ENCODE measurements at places on chromosomes 2 and 18.
A peak's percentile ranks its signal among the peaks of the same experiment; 100 is the strongest.

GRCh38 chr2:42998721-42999120, 206.3 kb upstream of the HAAO start:
- DNase-seq: no peak

- peak; percentile 79 for DNase-seq
Observed at GRCh38 chr2:191758518-191759507, 80.9 kb downstream of the NABP1 start.

- DNase-seq: no peak
Observed at GRCh38 chr18:24010673-24011072, 3.9 kb upstream of the TTC39C start.

GRCh38 chr2:14910654-14911053, 278.1 kb downstream of the LRATD1 start:
- no peak for DNase-seq

DNA sequence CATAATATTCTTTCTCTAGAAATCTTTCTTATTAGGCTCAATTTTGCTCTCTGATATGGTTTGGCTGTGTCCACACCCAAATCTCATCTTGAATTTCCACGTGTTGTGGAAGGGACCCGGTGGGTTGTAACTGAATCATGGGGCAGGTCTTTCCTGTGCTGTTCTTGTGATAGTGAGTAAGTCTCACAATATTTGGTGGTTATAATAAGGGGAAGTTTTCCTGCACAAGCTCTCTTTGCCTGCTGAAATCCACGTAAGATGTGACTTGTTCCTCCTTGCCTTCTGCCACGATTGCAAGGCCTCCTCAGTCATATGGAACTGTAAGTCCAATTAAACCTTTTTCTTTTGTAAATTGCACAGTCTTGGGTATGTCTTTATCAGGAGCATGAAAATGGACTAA, 73.8 kb downstream of the CAVIN2 start:
- no peak for DNase-seq

DNA sequence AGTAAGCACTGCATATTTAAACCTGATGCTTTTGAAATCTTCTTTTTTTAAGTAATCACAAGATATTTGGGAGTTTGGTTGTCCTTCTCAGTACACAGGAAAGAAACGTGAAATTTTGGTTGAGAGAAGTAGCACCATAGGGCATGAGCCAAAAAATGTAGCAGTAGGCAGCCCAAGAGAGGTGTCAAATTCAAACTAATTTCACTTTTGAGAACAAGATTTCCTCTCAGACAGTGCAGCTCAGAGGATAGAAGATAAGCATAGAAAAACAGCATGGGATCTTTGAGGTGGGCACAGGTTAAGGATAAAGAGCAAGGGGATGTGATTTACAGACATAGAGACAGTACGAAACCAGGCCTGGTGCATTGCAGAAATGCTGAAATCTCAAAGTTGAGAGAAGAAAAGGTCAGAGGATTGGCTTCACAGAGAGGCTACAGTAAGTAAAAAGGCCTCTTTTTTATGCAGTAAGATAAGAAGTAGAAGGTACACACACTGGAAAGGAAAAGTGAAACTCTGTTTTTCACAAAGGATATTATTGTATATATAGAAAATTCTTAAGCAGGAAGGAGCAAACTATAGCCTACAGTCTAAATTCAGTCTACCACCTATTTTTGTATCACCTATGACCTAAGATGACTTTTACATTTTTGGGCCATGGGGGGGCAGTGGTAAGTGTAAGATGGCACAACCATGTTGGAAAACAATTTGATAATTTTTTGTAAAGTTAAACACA, 89.8 kb downstream of the PKP4 start:
- no peak for DNase-seq

GRCh38 chr2:18422432-18423165, 137.9 kb downstream of the RDH14 start:
- no peak for DNase-seq

- DNase-seq: no peak
Observed at GRCh38 chr18:3384664-3385563, 65.1 kb upstream of the TGIF1 start.

DNA sequence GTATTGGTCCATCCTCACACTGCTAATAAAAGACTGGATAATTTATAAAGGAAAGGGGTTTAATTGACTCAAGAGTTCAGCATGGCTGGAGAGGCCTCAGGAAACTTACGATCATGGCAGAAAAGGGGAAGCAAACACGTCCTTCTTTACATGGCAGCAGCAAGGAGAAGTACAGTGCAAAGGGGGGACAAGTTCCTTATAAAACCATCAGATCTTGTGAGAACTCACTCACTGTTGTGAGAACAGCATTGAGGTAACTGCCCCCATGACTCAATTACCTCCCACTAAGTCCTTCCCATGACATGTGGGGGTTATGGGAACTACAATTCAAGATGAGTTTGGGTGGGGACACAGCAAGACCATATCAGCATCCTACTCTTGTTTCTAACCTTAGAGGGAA, 37.0 kb downstream of the SP100 start:
- no peak for DNase-seq

- DNase-seq: peak; percentile 85
Observed at GRCh38 chr2:176997074-176997791, 215.4 kb upstream of the HNRNPA3 start.

GRCh38 chr2:68216454-68217310, 35.6 kb downstream of the PPP3R1 start:
- no peak for DNase-seq

GRCh38 chr2:223537651-223538601, 64.2 kb downstream of the SCG2 start:
- peak; percentile 56 for DNase-seq

DNA sequence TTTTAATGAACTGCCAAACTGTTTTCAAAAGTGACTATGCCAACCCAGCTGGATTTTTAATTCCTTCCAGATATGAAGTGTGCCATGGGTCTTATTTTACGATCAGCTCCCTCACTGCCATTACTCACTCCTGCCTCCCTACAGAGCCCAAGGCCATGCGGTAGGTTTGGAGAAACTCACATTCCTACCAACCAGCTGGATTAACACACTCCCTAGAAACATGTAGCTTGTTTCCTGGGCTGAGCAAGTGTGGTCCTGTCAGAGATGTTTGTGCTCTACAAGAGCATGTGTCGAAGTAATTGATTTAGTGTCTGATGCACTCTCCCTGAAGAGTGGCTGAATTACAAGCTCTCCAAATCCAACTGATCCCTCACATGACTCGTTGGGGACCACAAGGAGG, 82.5 kb downstream of the SPP2 start:
- peak; percentile 94 for DNase-seq

DNA sequence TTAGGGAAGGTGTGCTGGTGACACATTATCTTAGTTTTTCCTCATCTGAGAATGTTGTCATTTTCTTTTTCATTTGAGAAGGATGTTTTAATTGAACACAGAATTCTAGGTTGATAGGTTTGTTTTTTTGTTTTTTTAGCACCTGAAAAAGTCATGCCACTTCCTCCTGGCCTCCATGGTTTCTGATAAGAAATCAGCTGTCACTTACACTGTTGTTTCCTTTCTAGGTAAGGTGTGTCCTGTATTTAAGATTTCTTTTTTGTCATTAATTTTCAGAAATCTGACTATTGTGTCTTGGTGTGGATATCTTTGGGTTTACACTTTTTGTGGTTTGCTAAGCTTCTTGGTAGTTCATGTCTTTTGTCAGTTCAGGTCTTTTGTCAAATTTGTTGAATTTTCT, 99.3 kb downstream of the ROCK1 start:
- DNase-seq: no peak

DNA sequence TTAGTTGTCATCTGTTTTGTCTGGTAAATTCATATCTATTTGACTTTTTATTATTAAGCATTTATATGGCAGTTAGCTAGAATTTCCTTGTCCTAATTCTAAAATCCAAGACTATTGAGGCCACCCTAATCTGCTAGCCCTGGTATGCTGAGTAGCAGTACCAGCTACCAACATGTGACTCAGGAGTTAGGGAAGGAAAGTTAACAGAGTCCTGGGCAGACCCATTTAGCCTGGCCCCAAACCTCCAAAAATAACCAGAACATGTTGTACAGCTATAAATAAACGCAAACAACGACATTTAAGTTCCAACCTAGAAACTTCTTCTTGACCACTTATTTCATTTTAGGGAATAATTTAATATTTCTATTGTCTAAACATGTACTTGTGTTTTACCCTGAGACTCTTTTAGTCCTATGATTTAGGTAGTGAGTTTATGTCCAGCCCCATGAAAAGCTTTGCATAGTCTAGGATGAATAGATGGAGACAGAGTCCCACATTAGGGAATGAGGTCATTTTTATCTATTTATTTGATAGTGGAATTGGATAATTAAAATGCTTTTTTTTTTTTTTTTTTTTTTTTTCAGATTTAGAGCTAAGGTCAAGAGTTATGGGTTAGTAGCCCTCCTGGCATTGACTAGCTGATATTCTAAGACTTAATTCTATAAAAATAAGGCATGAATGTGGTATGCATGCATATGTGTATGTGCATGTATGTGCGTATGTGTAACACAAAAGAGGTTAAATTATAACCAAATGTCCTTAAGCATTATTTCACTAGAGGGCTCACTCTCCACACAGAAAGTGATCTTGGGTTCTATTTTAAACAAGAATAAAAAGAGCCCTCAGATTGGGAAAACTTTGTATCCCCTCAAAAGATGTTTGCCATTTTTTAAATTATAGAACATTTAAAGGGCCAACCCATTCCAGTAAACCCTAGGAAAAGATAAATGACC, 160.1 kb upstream of the MAPRE2 start:
- DNase-seq: peak; percentile 21

DNA sequence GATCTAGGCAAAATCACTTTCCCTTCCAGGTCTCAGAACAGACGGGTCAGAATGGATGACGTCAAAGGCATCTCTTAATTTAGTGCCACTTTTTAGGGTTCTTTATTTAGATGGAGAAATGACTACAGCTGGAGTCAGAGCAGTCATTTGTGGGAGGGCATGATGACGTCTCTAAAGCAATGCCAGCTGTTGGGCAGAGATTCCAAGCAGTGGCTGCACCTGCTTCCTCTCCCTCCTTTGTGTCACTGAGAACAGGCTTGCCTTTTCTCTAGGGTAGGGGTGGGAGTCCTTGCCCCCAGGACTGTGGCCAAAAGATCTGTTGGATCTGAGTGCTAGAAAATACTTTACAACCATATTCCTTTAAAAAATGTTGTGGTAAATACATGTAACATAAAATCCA, 28.7 kb upstream of the SKOR2 start:
- DNase-seq: no peak

DNA sequence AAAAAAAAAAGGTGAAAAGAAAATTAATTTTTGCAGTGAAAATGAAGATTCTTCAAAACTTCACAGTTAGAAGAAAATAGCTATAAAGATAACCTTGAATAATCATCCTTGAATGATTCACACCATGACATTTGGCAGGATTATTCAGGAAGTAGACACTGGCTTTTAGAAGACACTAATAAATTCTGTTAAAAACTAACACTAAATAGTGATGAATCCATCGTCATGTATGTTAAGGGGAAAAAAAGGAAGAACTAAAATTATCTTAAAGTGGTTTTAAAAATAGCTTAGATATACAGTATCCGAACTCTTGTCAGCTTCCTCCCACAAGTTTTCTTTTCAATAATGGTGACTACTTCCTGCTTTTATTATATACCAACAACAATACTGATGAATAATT, 10.2 kb downstream of the USP37 start:
- no peak for DNase-seq

DNA sequence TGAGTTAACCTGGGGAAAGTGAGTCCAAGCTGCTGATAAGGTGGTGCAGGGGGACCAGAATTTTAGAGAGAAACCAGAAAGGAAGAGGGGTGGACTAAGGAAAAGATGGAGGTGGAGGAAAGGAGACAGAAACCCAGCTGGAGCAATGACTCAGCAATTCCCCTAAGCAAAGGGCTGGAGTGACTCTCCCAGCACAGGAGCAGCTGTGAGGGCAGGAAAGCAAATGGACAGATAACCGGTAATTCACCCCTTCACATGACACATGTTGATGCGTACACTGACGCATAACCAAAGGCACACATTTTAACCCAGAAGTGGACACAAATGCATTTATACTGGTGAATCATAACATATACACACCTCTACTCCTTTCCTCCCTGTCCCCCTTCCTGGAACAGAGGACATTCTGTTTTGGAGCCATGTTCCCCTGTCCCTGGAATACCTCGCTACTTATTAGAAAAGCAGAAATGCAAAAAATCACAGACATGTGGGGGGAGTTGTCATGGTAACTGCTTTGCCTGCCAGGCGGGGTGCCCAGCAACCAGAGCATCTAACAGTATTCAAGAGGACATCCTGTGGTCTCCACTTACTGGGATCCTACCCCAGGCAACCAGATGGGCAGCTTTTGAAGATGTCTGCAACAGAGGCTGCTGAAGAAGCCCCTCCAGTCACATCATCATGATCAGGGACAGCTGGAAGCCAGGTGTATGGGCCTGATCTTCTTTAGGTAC, 4.7 kb downstream of the CDK5R2 start:
- DNase-seq: peak; percentile 90

Measured in M059J (cell line).